ENCODE measurements at places on chromosomes 11 and 22.

DNA sequence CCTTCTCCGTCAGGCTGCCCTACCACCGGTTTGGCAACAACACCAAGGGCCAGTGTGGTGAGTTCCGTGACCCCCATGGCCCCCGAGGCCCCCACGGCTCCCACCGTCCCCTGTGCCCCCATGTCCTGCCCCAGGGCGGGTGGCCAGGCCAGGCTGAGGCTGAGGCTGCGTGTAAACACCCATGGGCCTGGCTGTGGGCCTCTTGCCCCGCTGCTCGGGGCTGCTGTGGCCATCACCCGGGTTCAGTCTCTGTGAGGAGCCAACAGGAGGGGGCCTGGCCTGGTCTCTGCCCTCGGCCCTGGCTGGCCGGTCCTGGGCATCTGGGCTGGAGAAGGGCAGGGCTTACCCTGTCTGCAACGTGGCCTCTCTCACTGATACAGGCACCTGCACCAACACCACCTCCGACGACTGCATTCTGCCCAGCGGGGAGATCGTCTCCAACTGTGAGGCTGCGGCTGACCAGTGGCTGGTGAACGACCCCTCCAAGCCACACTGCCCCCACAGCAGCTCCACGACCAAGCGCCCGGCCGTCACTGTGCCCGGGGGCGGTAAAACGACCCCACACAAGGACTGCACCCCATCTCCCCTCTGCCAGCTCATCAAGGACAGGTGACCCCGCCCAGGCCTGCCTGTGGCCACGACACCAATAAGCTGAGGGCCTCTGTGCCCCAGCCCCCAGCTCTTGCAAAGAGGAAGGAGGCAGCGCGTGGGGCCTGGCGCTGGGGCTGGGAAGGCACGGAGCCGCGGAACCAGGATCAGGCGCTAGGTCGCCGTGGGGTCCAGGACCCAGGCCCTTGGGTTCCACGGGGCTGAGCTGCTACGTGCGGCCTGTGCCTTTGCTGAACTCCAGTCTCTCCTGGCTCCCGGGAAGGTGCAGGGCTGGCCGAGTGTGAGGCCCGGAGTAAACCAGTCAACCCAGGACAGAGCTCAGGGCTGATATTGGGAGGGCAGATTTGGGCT is 29.0 kb downstream of the MUC2 start:
- no peak for DNase-seq

DNA sequence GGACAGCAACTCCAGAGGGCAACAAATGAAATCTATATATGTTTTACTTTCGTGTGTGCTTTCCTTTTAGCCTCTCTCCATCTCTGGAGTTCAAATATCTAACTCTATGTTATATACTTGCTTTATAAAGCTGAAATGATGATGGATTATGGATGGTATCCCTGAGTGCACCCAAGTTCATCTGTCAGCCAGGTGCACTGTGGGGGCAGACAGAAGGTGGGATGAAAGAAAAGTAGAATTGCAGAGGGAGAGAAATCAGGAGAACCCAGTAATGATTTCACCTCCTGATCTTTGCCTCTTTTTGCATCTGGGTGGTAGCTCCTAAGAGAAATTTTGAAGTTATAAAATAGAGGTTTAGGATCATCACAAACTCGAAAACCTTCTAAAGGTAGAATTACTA is 2.4 kb downstream of the MUC15 start:
- DNase-seq: no peak

DNA sequence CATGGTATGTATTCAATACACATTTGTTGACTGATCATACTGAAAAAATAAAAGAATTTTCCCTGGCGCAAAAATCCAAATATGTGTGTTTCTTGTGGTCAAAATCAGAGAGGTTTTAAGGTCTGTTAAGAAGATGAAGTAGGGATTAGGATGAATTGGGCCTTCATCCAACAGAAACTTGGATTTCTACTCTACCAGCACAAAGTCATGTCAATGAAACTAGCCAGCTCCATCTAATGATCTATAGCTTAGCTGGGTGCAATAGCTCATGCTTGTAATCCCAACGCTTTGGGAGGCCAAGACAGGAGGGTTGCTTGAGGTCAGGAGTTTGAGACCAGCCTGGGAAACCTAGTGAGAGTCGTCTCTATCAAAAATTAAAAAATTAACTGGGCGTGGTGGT is 65.5 kb downstream of the USP35 start:
- no peak for DNase-seq

- no peak for DNase-seq
Observed at GRCh38 chr11:113638376-113638775, 67.7 kb downstream of the TMPRSS5 start.

DNA sequence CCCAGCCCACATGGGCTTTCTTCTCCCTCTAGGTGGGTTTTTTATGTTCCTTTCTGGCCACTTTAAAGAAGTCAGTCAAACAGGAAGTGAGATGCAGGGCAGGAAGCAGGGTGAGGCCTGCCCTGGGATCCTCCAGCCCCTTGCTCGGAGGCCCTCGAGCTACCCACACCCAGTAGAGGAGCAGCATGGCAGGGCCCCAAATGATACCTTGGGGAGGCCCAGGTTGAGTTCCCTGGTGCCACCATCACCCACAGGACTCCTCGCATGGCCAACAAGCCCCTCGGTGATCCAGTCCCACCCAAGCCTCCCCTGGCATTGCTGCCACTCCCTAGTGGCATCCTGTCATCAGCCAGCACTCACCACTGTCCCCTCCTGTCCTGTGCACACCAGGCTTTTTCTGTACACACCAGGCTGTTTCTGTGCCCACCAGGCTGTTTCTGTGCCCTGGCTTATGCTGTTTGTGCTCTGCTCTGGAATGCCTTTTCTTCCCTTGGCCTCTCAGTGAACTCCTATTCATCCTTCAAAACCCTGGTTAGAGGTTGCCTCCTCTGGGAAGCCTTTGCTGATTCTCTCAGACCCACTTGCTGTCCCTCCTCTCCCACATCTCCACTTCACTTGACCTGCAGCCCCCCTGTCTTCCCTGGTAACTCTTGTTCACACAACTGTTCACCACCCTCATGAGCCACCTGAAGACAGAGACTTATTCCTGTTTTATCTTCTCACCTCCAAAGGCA is 3.1 kb upstream of the PTGDR2 start:
- DNase-seq: no peak

- DNase-seq: no peak
Observed at GRCh38 chr11:75073459-75074190, 23.1 kb downstream of the OR2AT4 start.

GRCh38 chr11:75103380-75104026 is 6.8 kb upstream of the OR2AT4 start:
- no peak for DNase-seq

DNA sequence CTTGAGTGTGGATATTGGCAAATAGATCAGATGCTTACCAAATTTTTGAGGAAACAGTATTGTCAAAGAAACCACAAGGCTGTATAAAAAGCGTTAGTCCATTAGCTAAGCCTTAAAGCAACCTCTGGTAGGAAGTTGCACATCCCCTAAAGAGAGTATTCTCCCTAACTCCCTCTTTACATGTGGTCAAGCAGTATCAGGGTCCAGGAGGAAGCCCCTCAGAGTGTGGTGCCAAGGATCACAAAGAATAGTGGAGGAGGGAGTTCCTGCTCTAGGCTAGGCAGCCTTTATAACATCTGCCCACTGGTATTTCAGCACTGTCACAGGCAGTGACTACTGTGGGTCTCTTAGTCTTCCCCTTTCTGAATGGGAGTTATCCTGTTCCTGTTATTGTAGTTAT is 18.8 kb upstream of the AMPD3 start:
- DNase-seq: no peak

DNA sequence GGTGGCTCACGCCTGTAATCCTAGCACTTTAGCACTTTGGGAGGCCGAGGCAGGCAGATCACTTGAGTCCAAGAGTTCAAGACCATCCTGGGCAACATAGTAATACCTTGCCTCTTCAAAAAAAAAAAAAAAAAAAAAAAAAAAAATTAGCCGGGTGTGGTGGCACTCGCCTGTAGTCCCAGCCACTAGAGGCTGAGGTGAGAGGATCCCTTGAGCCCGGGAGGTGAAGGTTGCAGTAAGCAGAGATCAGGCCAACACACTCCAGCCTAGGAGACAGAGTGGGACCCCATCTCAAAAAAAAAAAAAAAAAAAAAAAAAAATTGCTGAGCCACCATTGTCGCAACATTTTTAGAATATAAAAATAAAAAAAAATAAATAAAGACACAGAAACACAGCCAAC is 7.6 kb downstream of the CKAP5 start:
- no peak for DNase-seq

DNA sequence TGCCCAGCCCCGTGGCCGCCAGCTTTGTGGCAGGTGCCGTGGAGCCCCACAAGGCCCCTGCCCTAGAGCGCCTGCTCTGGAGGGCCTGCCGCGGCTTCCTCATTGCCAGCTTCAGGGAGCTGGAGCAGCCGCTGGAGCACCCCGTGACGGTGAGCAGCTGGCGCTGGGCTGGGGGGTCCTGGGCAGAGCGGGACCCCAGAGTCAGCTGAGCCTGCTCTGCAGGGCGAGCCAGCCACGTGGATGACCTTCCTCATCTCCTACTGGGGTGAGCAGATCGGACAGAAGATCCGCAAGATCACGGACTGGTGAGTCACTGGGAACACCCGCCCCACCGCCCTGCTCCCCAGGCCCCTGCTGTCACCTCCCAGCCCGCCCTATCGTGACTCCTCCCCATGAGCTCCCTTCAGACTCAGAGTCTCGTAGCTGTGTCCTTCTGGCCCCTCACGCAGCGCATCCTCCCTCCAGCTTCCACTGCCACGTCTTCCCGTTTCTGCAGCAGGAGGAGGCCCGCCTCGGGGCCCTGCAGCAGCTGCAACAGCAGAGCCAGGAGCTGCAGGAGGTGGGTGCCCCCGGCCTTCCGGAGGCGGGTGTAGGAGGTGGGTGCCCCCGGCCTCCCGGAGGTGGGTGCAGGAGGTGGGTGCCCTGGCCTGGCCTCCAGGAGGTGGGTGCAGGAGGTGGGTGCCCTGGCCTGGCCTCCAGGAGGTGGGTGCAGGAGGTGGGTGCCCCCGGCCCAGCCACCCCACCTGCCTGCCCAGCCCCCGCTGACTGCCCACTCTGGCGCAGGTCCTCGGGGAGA is 4.7 kb downstream of the TCIRG1 start:
- no peak for DNase-seq

DNA sequence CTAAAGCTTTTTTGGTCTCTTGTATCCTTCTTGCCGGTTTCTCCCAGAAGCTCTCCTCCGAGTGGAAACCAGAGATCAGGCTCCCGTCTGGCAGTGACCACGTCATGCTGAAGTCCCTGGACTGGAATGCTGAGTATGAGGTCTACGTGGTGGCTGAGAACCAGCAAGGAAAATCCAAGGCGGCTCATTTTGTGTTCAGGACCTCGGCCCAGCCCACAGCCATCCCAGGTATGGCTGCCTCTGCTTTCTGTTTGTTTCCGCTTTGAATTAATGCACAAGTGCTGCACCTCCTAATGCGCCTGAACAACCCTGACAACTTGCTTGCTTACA is 54.3 kb upstream of the TTC12 start:
- DNase-seq: no peak

DNA sequence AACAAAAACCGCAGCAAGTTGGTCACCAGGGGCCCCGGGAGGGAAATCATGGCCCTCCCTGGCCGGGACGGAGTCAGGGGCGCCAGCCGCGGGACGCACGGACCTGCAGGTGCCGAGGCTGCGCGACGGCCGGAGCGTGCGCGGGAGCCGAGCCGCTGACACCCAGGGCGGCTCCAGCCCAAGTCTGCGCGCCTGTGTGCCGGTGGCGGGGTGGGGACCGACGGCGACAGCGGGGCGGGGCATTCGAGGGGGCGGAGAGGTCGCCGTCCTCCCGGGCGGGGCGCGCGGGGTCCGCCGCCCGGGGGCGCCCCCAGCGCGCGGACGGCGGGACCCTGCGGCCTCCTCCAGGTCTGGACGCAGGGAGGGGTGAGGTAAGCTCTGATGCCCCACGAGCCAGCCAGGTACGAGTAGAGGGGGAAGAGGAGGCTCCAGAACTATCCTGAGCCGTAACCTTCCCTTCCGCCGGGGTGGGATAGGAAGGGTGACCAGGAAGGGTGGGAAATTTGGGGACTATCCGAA is at the start of gene ESAM:
Gene ESAM (minus strand): TSS at position 186 of the 519 bp plus-strand sequence. CDS start 136 bp downstream, at position 50.
- DNase-seq: no peak

DNA sequence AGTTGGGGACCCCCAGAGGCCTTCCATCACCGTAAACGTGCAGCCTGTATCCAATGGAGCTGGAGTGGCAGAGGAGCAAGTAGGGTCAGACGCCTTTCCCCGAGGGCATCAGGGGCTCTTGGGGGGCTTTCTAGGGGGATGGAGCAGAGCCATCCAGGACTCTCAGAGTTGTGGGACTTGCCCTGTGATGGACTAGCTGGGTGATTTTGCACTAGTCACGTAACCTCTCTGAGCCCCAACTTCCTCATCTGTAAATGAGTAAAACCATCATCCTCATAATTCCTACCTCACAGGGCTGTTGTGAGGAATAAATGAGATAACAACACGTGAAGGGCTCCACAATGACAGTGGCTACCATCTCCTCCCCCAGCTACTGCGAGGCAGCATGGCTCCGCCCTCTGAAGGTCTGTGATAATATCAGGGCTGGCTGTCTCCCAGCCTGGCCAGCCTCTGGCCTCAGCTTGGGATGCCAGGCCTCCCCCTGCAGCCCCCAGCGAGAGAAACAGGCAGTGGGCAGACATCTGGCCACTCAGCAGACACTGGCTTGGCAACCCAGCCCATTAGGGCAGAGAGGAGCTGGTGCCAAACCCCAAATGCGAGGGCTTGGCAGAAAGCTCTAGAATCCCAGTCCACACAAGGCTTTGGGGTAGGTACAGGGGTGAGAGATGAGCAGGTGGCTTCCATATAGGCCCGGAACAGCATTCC is 6.7 kb downstream of the USP2 start:
- DNase-seq: peak; percentile 76

DNA sequence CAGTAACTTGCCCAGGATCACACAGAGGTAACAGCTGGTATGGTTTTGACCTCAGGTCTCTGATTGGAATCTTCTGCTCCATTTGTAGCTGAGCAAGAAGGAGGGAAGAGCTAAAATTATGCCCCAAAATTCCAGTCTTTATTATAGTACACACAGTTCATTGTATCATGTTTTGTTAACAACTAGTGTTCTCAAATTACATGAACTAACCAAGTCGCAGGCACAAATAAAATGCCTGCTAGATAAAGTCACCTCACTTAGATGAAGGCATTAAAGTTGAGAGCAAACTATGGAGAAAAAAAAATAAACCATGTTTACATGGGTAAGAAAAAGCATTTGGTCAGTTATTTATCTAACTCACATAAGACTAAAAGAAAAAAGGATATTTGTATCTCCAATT is 58.8 kb downstream of the PDGFD start:
- no peak for DNase-seq

DNA sequence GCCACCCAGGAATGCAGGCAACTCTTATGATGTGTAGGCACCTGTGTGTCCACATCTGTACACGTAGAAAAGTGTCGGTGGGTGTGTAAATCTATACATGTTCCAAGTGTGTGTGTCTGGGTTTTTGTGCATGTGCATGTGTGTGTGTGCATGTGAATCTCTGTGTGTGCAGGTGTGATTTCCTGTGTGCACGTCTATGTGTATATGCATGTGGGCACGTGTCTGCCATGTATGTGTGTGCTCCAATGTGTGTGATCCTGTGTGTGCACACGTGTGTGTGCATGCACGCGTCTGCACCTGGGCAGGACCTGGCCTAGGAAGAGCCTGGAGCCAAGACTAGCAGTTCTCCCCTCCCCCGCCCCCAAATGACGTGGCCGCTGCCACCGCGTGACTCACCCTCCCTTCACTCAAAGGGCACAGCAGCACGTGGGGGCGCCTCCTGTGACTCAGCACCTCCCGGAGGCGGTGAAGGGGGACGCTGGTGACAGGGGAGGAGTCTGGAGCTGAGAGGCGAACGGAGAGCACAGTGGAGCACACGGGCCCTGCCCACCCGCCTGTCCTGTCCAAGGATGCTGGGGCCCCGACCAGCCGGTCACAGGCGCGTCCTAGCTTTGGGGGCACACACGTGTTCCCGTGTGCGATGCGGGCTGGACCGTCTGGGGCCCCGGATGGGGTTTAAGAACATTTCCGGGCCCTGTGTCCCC is 10.1 kb downstream of the PIM3 start:
- peak; percentile 89 for DNase-seq

All from pons (tissue), 1 donor.